ENCODE measurements at places on chromosomes 13 and 19.

- no peak for DNase-seq
Observed at GRCh38 chr13:101013245-101013644, 338.6 kb upstream of the TMTC4 start.

DNA sequence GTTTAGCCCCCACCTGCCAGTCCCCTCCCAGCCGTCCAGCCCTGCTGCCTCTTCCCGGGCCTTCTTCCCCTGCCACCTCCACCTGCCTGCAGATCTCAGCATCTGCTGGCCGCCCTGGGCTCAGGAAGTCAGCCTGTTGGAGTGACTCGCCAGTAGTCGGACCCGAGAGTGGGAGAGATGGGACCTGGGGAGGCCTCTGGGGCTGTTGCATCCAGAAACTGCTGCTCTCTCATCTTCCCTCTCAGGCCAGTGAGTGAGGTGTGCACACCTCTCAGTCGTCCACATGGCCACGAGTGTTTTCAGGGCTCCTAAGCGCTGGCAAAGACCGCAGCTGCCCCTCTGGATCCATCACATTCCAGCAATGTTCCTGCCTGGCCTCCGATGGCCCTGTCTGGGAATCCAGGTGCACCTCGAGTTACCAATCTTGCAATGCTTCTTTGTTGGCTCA lies 151.8 kb upstream of the SOX1 start:
- no peak for DNase-seq

- no peak for DNase-seq
Observed at GRCh38 chr13:50731400-50731799, 112.1 kb downstream of the DLEU7 start.

DNA sequence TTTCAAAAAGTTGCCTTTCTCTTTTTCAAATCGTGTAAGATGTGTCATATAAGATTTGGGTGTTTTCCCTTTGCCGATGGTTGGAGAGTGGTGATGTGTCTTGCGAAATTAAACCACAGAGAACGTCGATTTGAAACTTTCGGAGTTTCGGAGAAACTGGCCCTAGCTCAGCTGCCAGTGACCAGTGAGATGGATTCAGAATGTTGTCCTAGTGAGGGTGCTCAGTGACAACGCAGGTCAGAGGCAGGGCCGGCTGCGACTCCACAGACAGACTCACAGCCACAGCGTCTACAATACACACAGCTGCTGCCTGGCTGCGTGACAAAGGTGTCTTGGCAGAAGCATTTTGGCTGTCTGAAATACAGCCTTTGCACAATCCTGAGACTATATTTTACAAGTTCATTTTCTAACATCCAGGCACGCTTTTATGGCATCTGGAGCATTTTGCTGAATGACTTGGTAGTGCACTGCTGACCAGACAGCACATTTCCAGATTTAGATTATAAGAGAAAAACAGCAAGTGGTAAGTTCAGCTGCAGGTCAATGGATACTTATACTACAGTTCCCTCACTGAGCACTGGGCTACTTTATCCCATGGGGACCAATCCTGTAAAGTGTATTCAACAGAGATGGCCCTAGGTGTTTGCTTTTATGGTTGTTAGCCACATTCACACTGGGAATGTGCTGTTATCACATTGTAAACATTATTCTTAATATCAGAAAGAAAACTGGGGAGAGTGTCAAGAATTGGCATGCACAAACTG lies 207.5 kb downstream of the KCNRG start:
- no peak for DNase-seq

DNA sequence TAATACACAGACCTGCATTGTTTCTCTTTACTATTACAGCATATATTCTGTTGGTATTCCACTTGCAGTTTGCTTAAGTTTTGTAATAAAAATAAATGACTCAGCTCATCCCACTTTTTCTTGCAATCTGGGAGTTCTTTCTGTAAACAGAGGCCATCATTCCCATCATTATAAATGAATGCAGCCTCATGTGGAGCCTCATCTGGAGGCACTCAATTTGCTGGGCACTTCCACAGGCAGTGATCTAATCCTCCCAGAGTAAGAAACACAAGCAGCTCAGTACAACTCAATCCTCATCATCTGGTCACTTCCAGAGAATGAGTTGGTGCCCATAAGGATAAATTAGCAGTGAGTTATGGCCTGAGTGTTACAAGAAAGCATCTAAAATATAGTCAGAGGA lies 2801.9 kb downstream of the PCDH9 start:
- peak; percentile 32 for DNase-seq

DNA sequence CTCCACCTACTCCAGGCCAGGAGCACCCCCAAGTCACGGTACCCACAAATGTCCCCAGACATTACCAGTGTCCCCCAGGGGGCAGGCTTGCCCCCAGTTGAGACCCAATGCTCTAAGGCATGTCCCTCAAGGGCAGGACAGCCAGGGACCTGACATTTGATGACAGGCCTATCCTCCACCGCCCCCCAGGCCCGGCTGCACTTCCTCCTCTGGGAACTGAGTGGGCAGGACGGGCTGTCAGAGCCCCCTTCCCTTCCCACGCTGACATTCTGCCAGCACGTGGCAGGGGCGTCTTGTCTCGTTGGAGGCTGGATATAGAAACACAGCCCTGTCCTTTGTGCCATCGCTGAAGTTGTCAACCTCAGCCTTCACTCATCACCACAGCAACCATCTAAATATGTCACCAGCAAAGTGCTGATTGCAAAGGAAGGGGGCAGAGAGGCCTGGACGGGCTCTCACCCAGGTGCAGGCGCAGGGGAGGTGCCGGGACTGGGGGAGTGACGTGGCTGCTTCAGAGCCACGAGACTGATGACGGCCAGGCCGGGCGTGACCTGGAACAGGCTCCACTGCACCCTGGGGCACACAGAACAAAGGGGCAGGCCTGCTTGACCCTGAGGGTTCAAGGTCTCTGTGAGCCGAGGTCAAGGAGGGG lies 38.4 kb downstream of the GNG7 start:
- DNase-seq, result no peak

DNA sequence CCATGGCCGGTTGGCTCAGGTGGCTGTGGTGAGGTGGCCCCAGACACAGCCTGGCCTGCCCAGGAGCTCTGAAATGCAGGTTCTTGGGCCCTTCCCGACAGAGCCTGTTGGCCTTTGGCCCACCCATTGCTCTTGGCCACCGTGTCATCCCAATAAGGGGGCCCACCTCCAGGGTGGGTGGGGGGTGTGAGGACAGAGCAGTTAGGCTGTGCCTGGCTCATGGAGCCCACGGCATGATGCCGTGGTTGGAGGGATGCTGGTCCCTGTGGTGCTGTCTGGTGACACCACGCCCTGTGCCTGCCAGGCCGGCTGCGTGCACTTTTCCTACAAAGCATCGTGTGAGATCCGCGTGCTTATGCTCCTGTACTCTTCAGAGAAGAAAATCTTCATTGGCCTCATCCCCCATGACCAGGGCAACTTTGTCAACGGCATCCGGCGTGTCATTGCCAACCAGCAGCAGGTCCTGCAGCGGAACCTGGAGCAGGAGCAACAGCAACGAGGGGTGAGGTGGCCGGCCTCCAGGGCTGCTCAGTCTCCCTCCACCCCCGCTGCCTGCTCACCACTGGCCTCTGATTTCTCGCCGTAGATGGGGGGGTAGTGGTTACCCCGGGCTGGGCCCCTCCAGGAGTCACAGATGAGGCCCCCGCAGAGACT lies 7.6 kb downstream of the PNKP start:
- DNase-seq, result no peak

DNA sequence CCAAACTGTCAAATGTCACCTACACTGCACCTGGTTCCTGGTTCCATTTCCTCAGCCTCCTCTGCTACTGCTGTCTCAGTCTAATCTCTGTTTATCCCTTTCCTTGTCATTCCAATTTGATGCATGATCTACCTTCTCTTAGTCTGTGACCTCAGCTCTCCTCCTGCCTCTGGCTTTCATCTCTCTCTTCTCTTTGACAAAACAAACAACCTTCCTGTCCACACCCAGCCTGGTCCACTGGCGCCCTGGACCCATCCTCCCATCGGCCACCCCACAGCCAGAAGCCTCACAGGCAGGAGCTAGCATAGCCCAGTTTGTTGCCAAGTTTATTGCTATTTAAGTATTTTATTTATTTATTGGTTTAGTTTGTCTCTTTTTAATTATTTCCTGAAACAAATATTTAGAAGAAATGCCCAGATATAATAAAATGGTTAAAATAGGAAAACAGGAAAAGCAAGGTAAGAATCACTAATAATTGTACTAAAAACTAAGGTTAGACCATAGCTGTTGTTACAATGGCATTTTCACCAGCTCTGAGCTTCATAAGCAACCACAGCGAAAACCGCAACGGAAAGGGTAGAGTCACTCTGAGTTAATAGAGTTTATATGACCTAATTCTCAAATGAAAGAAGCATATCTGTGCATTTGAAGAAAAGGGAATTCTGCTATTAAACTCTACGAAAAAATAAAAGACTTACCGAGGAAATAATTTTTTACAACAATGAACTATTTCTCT lies 68.6 kb downstream of the EFNB2 start:
- peak; percentile 46 for DNase-seq

DNA sequence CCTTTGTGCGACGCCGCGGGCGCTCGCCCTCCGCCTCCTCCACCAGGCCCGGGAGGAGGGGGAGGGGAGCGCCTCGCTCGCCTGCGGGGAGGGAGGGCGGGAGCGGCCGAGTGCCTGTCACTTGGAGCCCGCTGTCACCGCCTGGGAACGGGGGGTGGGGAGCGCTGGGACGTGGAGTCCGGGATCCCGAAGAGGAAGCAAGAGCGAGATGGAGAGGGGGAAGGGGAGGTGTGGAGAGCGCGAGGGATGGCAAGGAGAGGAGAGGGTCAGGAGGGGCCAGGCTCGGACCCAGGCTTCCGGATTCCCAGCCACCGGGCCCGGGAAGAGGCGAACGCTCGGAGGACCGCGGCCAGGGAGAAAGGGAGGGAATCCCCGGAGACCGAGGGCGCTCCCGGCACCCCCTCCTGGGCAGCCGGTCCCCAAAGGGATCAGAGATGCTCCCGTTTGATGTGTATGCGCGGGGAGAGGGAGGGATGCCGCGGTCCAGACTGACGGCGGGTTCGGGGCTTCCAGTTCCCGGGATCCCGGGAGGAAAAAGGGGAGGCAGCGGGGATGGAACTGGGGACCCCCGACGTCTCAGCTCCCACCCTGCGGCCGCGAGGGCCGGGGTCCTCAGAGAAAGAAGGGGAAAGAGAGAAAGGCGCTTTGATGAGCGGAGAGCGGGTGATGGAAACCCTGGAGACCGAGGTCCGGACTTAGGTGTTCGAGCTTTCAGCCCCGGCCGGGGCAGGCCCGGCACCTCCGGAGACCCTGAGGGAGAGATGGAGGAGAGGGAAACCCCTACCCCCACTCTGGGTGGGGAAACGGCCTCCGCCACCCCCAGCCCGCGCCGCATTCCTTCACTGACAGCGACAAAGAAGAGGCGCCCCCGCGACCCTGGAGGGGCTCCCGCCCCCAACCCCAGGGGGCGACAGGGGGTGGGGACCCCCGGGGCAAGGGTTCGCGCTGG lies 4.7 kb upstream of the DPF1 start:
- DNase-seq, result peak; percentile 81

- DNase-seq, result no peak
Observed at GRCh38 chr13:110726726-110727125, 13.2 kb downstream of the ING1 start.

- DNase-seq, result peak; percentile 16
Observed at GRCh38 chr13:44876782-44877324, 112.4 kb downstream of the NUFIP1 start.

DNA sequence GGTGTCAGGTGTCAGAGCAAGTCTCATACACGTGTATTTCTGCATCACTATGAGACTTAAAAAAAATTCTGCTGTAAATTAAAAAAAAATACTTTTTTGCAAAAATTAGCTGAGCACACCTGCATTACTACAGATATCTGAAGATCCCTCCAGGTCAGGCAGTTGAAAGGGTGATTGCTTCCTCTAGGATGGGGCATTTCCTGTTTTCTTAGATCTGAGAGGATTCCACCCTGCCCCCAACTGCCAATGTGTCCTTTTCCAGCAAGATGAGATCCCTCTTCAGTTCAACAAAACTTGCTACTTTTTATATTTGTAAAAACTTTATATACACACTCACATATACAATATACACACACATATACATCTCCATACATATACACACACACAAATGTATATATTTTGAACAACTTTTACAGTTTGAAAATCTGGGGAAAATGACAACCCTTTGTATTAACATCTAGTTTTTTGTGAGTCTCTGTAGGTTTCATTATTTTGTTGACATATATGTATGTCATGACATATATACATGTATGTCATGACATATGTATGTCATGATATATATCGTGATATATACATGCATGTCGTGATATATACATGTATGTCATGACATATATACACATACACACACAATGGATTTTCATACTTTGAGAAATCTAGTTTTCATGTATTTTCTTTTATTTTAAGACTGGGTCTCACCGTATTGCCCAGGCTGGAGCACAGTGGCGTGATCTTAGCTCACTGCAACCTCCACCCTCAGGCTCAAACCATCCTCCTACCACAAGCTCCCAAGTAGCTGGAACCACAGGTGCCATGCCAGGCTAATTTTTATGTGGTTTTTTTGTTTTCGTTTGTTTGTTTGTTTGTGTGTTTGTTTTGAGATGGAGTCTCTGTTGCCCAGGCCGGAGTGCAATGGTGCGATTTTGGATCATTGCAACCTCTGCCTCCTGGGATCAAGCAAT lies 17.8 kb downstream of the ZNF813 start:
- DNase-seq, result no peak

DNA sequence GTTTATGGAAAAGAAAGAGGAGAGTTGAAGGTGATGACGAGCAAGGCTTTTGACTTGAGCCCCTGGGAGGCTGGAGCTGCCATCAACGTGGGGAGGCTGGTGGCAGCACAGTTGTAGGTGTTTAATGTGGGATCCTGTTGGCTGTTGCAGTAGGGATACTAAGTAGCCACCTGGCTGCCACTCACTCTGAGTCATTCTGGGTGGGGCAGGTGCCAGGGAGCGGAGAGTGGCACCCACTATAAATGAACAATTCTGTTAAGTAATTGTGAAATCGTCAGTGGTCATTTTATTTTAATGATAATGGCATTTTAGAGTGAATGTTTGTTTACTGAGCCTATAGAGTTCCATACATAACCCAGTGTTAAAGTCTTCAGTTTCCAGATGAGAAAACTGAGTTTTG lies 9.8 kb downstream of the ZNF317 start:
- DNase-seq, result no peak

- DNase-seq, result peak; percentile 90
Observed at GRCh38 chr13:101343128-101343787, 73.0 kb downstream of the NALCN start.

- DNase-seq, result no peak
Observed at GRCh38 chr13:96379967-96380366, 290.1 kb downstream of the HS6ST3 start.

All from NCI-H82 (cell line).